ENCODE measurements at places on chromosomes 4 and X.

DNA sequence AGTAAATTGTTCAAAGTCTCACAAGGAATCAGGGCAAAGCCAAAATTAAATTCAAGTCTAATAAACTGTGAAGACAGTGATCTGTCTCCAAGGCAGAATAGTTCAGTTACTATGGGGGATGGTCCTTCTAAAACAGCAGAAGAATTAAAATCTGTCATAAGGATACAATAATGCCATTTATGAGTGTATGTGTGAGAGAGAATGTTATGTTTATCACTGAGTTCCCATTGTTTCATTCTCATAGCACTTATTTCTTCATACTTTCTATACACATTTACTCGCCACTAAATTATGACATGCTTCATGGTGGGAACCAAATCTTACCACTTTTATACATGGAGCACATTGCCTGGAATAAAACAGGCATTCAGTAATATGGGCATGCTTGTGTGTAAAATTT lies 102.5 kb downstream of the AMMECR1 start:
- no peak for DNase-seq

DNA sequence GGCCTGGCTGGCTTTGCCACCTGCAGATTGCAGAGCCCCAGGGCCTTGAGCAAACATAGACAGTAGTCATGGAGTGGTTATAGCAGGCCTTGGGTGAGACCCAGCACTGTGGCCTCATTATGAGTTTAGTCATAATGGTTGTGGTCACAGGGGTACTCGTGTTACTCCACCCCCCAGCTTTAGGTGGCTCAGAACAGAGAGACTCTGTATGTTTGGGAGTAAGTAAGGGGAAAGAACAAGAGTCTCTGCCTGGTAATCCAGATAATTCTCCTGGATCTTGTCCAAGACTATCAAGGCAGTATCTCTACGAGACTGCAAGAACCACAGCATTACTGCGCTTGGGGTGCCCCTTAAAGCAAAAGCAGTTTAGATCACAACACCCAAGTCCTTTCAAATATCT lies 62.3 kb upstream of the SCRG1 start:
- peak; percentile 37 for DNase-seq

DNA sequence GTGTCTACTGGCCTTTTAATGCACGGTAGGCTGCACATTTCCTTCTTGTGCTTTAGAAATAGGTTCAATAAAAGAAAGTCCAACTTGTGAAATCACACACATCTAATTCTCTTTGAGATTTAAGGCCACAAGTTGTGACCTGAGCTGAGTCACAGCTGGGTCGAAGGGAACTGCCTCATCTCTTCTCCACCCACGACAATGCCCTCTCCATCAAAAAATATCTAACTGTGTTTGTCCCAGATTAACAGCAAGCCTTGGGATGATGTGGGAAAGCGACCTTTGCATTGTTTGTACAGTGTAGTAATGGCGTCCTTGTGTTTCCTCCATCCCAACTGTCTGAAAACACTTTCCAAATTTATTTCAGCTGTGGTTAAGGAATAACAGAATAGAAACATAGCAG lies 168.9 kb downstream of the AMELX start:
- no peak for DNase-seq

DNA sequence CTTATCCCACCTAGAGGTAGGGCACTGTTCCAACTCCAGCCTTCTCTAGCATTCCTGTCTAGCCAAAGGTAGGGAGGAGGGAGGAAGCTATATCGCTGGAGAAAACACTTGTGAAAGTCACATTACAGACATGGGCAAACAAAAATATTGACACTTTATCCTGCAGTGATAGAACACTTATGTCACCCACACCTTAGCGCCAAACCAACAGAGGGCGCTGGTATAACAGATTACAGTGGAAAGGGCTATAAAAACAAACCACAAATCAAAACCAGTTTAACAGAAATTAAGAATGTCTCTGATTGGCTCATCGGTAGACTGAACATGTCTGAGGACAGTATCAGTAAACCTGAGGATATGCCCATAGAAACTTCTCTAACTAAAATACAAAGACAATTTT lies 451.3 kb downstream of the TLL1 start:
- DNase-seq = no peak

- DNase-seq = no peak
These were observed 86.4 kb upstream of the UXT start for GRCh38 chrX:47745416-47745815.

DNA sequence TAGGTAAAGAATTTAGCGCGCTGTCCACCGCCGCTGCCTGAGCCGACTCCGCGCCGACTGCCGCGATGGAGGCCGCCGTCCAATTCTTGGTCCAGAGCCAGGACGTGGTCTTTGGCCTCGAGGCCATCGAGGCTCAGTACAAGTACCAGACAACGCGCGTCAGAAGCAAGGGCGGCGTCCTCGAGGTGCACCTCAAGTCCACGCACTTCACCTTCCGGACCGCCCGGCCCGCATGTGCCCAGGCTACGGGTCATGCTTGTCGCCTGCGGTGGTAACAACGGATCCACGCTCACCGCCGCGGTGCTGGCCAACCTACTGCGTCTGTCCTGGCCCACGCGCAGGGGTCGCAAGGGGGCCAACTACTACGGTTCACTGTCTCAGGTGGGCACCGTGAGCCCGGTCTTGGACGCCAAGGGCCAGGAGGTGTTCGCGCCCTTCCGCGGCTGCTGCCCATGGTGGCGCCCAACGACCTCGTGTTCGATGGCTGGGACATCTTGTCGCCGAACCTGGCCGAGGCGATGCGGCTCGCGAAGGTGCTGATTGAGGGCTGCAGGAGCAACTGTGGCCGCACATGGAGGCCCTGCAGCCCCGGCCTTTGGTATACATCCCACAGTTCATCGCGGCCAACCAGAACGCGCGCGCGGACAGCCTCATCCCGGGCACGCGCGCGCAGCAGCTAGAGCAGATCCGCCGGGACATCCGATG lies 128.0 kb downstream of the ANAPC4 start:
- DNase-seq = no peak

- DNase-seq = no peak
These were observed 36.3 kb downstream of the SH3BGRL start for GRCh38 chrX:81238166-81238565.

DNA sequence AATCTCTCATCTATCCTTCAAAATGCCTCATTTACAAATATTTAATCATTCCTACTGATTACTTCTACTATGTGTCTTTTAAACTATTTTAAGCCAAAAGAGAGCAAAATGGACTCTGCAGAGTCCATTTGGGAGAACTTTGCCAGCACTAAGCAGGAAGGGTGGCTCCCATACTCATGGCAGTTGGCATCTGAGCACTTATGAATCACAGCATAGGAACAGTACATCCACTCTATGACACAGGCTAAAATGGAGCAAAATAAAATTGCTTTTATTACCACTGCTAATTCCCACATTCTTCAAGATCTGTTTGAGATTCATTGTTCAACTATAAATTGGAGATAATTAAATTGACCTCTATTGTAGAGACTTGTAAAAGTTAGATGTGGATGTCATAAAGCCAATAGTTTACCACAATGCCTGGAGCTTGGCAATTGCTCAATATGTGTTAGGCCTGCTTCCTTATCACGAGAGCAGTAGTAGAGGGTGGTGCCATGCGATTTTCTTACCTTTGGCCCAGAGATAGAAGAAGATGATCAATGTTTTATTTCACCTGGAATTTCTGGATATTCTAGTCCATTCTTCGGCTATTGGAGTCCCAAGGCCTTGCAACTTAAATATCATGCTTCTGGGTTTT lies 19.1 kb downstream of the HPGD start:
- peak; percentile 68 for DNase-seq

DNA sequence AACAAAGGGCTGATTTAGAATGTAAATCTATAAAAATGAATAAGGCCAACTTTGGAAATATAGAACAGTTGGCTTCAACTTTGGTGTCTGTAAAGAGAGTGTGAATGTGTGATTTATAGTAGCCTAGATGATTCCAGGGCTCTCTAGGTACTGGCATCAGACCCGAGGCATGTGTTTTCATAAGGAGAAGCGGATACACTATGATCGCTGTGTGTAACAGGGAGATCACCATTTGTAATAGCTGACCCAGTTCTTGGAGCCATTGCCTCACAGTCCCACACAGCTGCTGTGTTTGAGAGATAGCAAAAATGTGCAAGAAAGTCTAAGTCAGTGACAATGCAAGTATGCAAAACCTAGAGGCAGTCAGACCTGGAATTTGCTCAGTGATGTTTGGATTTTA lies 135.1 kb downstream of the REPS2 start:
- DNase-seq = no peak

DNA sequence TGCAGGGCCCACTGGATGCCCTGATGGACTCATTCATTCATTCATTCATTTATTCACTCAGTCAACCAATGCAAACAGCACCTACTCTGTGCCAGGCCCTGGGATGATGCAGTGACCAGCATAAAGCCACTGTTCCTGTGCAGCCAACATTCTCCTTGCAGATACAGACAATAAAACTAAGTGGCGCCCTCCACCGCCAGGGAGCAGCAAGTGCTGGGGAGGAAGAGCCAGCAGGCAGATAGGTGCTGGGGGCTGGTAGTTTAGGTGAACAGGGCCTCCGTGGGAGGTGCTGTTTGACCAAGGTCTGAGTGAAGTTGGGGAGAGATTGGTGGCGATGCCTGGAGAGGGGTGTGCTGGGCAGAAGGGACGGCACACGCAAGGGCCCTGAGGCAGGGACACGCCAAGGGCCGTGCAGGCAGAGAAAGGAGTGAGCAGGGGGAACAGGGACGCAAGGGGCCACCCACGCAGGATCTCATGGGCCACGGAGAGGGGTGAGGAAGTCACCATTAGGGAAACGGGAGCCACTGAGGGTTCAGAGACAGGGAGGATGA lies 65.5 kb downstream of the WFS1 start:
- peak; percentile 69 for DNase-seq

- DNase-seq = peak; percentile 84
These were observed 8.0 kb downstream of the CETN2 start for GRCh38 chrX:152822383-152823086.

DNA sequence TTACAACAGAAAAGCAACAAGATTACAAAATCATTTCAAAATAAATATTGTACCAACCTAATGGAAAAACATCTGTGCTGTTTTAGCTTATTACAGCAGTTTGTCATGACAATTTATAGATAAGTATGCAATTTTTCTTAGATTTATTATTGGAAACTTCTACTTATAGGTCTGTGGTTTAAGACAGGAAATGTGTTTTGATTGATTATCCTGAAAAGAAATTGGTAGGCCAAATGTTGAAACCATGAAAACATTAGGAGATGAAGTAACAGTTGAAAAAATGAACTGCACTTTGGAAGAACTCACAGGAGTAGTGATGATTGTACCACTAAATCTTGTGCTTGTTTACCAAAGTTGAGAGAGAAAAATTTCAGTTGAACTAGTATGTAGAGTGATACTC lies 162.2 kb upstream of the GIMD1 start:
- DNase-seq = no peak

GRCh38 chr4:81314196-81314896 lies 99.3 kb upstream of the PRKG2 start:
- no peak for DNase-seq

- no peak for DNase-seq
These were observed 30.6 kb downstream of the CLCN4 start for GRCh38 chrX:10187421-10187820.

DNA sequence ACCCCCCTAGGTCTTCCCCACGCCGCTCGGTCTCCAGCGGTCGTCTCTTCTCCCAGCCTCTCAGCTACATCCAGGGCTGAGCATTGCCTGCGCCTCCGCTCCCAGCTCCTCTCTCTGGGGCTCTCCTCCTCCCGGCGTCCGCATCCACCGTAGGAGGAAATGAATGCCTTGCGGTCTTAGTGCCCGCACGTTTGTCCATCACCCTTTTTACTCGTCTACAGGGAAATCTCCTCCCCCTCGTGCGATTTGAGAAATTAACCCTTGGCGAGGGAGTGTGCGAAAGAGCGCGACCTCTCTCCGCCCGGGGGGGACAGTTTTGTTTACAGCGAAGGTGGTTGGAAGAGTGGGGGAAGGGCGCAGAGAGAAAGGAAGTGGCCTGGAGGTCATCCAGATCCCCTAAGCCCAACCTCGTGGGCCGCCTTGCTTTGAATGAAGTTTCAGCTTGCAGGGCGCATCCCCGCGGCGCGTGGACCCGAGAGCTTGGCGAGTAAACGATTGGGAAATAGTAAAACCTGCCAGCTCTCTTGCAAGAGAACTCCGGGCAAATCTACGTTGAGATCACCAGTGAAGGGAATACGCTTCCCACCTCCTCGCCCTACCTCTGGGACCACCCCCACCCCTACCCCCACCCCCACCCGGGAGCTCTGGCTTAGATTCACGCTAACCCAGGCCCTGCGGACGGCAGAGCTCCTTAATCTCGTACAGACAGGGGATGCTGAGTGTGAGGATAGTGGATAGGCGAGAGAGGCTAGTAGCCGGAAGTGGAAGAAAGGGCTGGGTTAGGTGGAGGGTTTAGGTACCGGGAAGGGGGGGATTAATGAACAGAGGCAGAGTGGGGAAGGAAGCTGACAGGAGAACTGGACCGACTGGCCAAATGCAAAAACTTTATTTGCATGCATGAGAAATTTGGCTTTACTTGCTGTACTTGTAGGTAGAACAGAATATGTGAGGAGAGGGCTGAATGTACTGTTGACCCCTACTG lies at the start of gene ELOVL6:
TSS of gene ELOVL6 (minus strand) at position 181 of the 982 bp plus-strand sequence. CDS start 280 bp downstream, outside the sequence.
- DNase-seq = peak; percentile 87

- DNase-seq = peak; percentile 85
These were observed 110.7 kb downstream of the PSAPL1 start for GRCh38 chr4:7323872-7324650.

- DNase-seq = no peak
These were observed 49.6 kb downstream of the LAMP2 start for GRCh38 chrX:120419463-120419862.

DNA sequence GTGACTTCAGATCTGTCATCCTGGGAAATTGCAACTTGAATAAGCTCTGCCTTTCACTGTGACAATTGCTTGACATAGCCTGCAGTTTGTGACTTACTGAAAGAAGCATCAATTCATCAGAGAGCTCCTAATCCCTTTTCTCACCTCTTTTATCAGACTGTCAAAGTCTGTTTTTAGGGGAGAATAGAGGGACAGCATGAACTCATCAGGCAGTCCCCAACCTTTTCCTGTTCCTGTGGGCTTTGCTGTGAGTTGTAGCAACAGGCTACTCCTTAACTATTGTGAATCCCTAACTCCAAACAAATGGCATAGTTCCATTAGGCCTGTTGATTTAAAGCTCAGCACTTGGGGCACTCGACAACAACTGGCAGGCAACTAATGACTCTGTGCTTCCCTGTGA lies 64.9 kb downstream of the DOCK11 start:
- no peak for DNase-seq

GRCh38 chr4:26120098-26120825 lies 200.6 kb upstream of the RBPJ start:
- DNase-seq = no peak

DNA sequence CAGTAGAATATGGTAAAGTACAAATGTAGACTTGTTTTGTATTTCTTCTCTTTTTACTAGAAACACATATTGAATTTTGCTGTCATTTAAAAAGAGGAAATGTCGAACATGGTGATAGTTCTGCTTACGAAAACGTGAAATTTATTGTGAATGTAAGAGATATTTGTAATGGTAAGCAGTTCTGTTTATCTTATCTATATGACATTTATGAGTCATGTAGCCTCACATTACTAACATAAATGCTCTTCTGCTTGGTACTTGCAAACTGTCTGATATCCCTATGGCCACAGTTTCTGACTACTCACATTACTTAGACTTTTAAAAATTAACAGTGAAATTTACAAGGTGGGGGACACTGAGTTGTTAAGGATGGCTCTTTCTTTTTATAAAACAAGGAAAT lies 57.9 kb downstream of the PASD1 start:
- DNase-seq = no peak
